ENCODE measurements at places on chromosomes 12 and 14.

GRCh38 chr12:125124320-125124966, 59.2 kb downstream of the AACS start:
- no peak for DNase-seq

GRCh38 chr14:68449561-68450181, 343.2 kb downstream of the ZFP36L1 start:
- peak; percentile 78 for DNase-seq

- DNase-seq = no peak
These were observed 36.1 kb downstream of the DHX37 start for GRCh38 chr12:124952801-124953200.

DNA sequence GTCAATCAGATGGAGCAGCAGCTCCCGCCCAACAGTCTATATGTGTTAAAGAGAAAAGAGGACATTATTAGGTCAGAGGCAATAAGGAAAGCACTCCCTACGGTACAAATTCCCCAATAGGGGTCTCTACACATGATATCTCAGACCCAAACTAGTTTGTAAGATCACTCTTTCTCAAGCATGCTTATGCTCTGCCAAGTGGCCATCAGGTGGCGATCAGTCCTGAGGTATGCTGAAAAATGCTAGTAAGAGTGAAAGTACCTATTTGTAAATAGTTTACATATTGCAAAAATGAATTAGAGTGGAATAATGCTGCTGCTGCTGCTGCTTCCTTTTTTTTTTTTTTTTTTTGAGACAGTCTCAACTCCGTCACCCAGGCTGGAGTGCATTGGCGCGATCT, 61.0 kb downstream of the CPM start:
- DNase-seq = peak; percentile 55

DNA sequence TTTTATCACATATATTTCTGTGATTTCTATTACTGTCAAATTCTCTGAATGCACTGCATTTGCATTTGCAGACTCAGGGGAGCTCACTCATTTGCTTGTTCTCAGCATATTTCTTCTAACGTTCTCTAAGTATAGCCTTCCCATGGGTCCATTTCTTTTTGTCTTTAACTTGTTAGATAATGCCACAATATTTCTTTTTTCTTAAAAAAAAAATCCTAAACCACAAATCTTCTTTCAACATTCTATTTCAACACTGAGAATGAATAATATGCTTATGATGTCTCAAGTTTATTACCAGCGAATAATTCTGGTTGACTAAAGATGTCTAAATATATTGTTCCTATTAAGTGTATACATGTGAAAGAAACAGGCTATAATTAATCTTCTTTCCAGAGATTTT, 200.2 kb downstream of the ANO6 start:
- DNase-seq = no peak

DNA sequence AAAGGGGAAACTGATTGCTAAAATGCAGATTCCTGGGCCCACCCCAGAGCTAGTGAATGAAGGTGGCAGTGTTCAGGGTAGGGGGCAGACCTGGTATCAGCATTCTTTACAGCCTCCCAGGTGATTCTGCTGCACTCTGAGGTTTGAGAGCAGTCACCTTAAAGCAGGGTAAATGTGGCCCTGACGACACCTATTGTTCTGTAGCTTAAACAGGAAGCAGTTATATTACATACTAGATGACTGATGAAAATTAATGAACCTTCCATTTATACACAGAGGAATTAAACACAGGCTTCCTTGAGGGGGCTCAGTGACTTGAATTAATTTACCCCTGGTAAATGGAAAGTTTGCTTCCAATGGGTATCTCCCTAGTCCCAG, 25.3 kb downstream of the NUAK1 start:
- no peak for DNase-seq

DNA sequence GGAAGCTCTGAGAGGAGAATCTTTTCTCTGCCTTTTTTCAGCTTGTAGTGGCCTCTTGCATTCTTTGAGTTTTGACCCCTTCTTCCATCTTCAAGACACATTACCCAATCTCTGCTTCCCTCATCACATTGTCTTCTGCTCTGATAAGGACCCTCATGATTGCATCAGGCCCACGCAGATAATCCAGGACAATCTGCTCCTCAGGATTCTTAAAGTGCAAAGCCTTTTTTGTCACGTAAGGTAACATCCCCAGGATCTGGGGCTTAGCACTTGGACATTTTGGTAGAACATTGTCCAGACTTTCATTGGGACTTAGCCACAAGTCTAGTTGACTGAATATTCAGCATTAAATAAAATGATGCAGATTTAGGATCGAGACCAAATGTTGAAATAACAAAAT, 521.2 kb downstream of the RMST start:
- DNase-seq = peak; percentile 56

GRCh38 chr12:118404876-118405521, 28.6 kb downstream of the SUDS3 start:
- DNase-seq = peak; percentile 92

- no peak for DNase-seq
These were observed 97.3 kb upstream of the BCL2L14 start for GRCh38 chr12:11973396-11973795.

- DNase-seq = no peak
These were observed 38.2 kb upstream of the GSG1 start for GRCh38 chr12:13141686-13142085.

GRCh38 chr12:63021116-63021515, 86.2 kb upstream of the PPM1H start:
- no peak for DNase-seq

DNA sequence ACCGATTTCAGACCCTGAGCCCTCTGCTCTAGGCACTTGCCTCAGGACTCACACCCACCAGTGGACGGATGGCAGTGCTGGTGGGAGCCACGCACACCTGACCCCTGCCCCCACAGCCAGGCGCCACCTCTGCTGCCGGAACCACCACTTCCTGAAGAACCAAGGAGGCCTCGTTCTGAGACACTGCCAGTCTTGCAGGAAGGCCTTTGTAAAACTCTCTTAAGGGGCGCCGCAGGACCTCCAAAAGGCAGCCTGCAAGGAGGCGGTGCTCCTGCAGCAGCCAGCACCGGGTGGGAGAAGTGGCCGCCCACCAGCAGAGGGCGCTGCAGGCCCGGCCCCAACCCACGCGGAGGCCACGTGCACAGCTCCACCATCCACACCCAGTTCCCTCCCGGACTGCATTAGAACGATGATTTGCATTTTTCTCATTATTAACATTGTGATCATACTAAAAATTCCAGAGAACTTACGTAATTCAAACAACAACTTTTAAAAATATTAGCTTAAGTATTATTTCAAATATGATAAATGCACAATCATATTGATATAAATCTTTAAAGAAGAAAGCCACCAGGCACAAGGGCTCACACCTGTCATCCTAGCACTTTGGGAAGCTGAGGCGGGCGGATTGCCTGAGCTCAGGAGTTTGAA, 12.8 kb downstream of the STX2 start:
- peak; percentile 83 for DNase-seq

DNA sequence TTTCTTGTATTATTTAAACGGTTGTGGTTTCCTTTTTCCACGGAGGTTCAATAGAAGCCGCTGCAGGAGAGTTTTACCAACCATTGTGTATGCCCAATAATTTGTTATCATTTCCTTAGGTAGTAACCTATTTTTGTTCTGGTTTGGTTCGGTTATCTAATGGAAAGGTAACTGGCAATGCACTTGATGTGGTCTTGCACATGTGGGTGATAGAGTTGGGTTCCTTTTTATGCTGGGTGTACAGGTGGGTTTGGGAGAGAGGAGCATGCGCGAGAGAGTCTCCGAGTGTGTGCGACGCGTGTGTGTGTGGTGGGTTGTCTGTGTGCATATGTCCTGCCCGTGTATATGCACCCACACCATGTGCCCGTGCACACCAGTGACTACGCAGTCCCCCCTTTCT, 102.7 kb upstream of the FKBP4 start:
- DNase-seq = no peak

DNA sequence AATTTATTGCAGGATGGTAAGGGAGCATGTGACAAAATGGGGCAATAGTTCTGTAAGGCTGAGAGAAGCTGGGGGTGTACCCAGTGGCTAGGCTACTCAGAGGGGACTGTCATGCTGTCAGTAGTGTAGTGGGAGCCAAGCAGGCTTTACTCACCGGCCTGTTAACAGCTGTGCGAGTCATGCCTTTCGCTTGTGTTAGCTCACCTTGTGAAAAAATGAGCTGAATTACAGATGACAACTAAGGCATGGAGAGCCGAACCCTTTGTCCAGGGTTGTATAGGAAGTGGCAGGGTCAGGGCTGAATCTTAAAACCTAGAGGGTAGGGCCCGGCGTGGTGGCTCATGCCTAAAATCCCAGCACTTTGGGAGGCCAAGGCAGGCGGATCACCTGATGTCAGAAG, 37.9 kb downstream of the SH2B3 start:
- no peak for DNase-seq

DNA sequence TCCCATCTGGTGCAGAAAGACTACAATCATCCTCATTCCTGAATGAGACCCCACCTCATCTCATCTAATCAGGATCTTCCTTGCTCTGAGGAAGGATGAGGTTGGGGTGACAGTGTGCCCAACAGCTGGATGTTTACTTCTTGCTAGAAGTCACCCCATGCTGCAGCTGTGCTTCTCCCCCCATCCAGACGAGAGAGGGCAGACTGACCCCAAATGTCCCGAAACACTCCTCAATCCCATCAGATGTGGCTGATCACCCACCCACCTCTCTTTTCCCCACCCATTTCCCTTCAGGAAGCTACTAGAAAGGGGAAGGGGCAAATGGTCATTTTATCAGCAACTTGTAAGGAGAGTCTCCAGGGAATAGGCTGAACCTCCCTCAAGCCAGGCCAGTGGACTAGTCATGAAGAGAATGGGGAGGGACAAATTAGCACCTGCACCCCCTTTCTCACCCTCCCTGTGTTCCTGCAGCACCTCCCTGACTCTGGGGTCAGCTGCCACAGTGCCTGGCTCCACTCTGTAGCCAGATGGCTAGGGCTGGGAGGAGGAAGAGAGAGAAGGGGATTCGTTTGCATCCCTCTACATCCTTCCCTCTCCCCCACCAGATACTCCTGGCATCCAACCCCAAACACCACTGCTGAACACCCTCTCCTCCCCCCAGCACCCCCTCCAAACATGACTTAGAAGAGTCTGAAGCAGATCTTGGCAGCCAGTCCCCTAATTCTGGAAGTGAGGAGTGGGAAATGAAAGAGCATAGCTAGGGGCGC, 2.8 kb upstream of the BAZ2A start:
- DNase-seq = no peak

DNA sequence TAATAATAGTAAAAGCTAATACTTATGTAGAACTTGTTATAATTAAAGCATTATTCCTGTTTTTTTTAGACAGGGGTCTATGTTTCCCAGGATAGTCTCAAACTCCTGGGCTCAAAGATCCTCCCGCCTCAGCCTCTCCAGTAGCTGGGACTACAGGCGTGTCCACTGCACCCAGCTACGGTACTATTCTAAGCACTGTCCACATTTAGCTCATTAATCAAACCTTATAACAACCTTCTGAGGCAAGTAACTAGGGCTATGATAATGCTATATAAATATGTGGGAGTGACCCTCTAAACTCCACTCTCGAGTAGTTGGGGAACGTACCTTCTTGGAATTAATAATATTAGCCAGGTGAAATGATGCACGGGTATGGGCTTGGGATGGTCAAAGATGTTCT, 60.7 kb upstream of the NR2C1 start:
- no peak for DNase-seq

GRCh38 chr14:77882098-77882497, 82.2 kb downstream of the ADCK1 start:
- no peak for DNase-seq

- DNase-seq = no peak
These were observed 31.9 kb upstream of the TC2N start for GRCh38 chr14:91899213-91899612.

GRCh38 chr14:94009767-94010166, 12.7 kb downstream of the CCDC197 start:
- DNase-seq = no peak

DNA sequence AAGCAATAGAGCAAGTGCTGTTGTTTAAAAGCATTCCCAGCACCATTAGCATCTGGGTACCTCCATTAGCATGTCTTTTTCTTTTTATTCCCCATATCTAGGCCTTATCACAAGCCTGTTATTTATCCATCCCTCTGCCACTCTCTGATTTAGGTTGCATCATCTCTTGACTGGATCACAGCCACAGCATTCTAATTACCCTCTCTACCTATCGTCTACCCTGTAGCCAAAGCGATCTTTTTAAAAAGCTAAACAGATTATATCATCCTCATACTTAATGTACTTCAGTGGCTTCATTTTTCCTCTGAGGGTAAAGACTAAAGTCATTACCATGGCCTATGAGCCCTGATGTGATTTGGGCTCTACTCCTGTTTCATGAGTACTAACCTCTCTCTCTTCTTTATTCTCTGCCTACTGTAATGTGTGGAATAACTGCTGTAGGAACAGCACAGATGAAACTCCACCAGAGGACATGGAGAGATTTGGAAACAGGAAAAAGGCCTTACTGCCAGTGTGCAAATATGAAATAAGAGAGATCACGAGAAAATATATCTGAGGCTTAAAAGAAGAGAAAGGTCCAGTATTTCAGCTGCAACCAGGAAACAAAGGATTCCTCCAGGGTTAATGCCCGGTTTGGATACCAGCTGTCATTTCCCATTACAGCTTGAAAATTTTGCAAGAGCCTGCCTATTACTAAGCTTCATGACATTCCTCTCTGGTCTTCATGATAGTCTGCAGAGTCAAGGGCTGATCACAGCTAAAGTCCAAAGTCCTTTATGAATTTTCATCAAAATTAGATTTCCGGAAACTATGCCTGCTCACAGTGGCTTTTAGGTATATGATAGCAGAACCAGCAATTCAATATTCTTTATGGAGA, 422.5 kb upstream of the PDE3A start:
- no peak for DNase-seq

- DNase-seq = no peak
These were observed 91.4 kb downstream of the PLEKHA5 start for GRCh38 chr12:19220852-19221466.

- DNase-seq = no peak
These were observed 155.4 kb upstream of the ARHGAP5 start for GRCh38 chr14:31921721-31922120.

DNA sequence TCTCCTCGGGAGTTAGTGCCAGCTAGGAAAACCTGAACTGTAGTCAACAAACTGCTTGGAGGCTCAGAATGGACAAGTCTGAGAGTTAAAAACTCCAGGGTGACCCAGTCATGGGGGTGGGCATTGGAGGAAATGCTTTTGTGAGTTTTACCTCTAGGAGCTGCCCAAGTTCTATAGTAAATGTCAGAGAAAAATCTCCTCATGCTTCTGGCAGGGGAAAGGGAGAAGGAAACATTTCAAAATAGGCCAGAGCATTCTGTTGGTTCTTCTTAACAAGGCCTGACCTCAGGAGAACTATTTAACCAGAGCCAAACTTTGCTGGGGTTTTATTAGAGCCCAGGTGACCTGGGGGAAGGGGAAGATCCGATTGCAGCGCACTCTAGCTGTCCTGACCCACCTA, 12.3 kb downstream of the NINJ2 start:
- DNase-seq = no peak
